Stimulated activated CD4-positive, alpha-beta T cell treated with anti-CD3 and anti-CD28 coated beads, TNF-alpha, amount 100 ng/mL, for 4 hours (primary cell): ENCODE measurements at places on chromosomes 13 and 19.

GRCh38 chr13:81048026-81048461 lies 707.1 kb upstream of the SPRY2 start:
- DNase-seq: no peak

GRCh38 chr13:77699059-77699680 lies 1.7 kb downstream of the SLAIN1 start:
- DNase-seq: no peak

DNA sequence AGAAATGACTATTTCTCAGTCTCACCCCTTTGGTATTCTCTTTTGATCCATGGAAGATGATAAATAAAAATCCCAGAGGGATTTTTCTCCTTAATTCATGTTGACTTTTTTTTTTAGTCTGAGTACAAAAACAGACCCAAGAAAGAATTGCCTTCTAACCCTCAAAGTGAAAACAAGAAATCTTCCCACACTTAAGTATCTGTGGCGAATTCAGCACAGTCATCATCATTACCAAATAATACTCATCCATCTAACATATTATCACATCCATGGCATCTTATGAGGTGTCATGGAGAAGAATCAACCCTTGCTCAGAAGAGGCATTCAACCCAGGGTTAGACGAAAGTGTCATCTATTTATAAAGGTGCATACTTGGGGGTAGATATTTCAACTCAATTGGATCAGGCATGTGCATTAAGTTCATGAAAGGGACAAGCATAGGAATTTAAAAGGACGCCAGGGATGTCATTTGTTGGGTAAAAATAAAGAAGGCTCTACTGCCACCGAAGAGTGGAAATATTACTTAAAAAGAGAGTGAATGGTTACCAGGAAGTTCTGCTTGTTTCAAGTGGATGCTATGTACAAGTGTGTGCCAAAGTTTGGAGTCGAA lies 101.9 kb downstream of the FLT1 start:
- no peak for DNase-seq

DNA sequence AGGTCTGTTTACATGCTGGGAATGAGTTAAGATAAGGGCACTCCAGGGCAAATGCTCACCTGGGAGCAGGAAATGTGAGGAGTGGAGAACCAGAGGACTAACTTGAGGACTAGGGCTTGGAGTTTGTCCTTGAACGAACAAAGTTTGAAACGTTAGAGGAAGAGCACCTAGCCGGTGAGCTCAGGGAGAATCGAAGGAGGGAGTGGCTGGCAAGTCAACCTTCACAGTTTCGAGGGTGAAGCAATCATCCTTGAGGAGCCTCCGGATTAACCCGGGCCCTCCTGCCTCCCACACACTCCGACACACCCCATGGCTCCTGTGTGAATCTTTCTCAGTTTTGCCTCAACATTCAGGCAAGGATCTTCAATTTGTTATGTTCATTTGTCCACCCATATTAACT lies 58.6 kb downstream of the LMO7 start:
- DNase-seq: no peak

DNA sequence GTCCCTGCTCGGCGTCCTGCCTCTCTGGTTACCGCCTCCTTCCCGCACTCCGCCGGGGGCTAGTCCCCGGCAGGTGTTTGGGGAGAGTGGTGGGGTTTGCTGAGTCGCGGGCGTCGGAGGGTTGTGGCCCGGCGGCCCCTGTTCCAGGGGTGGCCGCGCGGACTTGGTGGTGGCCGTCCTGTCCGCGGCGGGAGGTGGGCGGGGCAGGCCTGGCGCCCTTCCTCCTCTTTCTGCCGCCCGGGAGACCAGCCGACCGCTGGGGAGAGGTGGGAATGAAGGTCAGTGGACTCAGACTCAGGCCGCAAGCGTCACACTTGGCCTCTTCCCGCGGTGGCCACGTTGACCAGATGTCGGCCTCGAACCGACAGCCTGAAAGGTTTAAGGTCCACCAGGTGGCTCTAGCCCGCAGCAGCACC lies 61.8 kb downstream of the ZNF723 start:
- DNase-seq: no peak

DNA sequence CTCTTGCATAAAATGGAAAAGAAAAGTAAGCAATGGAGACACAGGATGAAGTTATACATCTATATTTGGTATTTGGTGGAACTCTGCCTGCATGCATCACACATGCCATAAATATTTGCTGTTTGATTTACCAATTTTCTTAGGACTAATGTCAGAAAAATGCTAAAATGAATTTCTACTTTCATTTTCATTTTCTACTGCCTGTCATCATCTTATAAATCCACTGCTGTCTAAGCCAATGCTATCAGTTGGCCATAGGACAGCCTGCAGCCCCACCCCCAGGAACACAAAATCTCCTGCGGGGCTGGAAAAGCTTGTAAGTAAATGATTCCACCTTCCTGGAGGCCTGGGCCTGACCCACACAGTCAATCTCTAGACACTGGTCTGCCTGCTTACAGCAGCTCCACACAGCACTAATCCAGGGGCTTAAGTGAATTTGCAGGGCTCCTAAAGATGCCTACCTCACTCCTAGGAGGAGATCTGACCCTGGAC lies 122.0 kb downstream of the ENOX1 start:
- no peak for DNase-seq

GRCh38 chr19:56885173-56885985 lies 44.9 kb upstream of the PEG3 start:
- no peak for DNase-seq

DNA sequence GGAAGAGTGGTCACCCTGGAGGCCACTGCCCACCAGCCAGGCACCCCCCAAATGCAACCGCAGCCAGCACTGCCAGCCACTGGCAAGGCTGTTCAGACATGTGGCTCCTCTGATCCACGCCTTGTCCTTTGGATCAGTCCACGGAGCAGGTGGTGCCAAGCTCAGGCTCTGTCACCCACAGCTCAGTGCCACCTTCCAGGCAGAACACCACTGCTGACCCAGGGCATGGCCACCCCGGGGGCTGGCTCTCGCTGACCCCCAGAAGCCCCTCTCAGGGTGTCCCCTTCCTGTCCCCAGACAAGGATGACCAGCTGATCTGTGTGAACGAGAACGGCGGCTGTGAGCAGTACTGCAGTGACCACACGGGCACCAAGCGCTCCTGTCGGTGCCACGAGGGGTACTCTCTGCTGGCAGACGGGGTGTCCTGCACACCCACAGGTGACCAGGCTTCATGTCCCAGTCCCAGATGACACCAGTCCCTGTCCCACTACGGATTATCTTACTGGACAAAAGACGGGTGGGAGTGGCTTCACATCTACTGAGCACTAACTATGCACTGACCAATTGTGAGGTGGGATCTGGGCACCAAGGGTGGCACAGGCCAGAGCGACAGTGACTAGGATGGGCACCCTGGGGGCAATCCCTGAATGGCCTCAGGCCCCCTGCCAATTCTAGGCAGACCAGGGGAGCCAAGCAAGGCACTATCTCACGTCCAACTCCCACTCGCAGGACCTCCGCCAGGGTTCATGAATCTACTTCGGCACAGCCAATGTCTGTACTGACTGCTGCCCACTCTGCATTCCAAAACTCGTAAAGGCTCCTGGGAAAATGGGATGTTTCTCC lies 7.0 kb upstream of the F10 start:
- no peak for DNase-seq

DNA sequence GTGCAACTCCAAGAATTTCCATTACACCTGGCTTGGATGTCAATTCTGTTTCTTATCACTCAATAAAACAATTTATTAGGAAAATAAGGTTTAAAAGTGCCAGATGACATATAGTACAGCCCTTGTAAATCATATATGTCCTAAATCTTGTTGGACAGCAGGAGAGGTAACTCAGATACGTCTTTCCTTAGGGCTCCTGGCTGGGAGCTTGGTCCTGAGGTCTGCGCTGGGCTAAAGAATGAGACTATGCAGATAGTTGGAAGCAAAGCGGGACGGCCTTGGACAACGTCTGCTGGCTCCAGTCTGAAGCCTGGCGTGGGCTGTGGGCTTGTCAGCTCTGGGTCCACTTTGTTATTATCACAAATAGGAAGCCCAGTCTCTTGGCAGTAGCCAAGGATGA lies 377.0 kb downstream of the DLEU7 start:
- no peak for DNase-seq

DNA sequence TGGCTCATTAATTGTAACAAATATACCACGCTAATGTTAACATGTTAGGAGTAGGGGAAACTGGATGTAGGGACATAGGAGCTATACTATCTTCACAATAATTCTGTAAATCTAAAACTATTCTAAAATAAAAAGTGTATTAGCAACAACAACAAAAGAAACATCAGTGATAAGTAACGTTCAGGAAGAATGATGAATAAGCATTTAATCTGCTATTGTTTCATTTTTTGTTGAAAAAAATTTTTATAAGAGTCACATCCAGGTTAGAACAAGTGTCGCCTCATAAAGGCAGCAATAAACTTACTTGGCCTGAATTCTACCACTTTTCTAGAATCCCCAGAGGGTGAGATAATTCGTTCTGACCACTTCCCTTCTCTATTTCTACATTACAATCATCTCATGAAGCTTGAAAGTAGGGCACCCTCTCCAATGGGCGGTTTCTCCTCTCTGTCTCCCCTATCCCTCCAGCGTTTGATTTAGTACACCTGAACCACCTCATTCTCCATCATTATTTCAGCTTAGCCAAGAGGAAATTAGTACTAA lies 253.1 kb upstream of the IPO5 start:
- no peak for DNase-seq

DNA sequence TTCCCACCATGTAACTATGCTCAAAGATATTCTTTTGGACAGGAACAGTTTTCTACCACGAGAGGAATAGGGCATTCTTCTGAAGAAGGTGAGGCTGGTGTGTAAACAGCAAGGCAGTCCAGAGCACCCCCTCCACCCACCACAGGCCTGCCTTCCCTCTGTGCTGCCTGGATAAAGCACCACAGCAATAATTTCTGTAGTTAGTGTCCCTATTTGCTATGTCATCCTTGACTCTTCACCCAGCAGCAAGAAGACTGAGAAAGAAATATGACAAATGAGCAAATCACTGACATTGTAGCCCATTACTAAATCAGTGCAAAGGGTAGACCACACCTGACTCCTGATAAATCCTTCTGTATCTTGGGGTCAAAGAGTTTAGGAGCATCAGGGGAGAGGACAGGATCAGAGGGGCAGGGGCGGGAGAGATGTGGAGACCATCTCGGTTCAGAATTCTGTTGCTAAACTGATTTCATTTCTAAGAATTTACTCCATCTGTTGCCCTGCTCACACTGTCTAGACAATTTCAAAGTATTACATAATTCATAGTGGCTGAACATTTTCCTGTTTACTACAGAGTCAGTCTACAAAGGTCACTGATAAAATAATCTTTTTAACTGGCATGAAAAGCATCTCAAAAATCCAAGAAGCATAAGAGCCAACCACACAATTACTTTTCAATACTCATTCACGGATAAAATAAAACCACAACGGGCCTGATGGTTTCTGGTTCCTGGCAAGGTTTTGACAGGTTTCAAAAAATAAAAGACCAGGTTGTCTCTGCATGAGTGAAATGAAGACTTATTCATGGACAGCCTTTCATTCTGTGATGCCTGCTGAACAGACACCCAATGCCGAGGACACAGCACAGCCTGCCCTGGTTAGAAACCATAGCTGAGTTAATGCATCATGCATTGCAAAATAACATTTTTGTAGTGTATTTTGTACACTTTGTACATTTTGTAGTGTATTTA lies 88.4 kb upstream of the IRS2 start:
- DNase-seq: no peak

GRCh38 chr19:29573486-29573885 lies 32.6 kb upstream of the POP4 start:
- DNase-seq: no peak

GRCh38 chr13:112616586-112617362 lies 28.8 kb upstream of the TUBGCP3 start:
- no peak for DNase-seq

DNA sequence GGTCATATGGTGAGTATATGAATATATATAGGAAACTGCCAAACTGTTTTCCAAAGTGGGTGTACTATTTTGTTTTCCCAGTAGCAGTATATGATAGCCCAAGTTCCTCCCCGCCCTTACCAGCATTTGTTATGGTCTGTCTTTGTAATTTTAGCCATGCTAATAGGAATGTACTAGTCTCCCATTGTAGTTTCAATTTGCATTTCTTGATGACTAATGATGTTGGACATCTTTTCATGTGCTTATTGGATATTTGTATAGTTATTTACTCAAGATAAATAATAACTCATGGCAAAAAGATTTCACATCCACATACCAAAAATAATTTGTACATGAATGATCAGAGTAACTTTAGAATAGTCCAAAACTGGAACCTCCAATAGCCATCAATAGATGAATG lies 75.3 kb upstream of the SERP2 start:
- DNase-seq: no peak

DNA sequence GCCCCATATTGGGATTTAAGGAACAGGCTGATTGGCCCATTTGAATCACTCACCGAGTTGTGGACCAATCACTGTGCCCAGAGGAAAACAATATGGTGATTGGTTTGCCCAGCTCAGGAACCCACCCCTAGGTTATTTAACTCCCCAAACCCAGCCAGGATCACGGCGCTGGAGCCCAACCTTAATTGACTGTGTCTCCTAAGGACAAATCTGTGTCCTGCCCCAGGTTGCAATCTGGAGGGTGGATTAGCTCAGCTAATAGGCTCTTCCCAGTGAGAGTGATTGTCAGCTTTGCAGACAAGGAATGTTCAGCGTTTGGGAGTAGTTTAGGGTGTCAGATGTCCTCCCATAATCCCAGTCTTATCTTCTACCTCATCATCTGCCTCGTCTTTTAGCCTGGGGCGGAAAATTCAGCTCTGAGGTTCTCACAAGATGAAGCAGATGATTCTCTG lies 3.5 kb upstream of the ZNF358 start:
- DNase-seq: no peak

DNA sequence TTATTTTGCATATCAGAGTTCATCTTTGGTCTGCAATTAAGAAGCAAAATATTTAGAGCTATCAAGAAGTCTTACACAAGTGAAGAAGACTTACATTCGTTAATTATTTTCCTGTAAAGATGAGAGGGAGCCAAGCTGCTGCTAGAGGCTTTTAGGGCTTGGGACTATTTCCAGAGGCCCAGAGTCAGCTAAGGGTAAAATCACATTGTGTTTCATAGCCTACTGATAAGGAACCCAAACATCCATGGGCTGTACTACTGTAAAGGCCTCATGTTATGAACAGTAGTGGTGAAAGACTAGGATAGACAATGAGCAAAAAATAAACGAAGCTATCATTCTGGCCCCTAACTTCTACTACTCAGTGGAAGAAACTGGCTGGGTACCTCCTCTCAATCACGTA lies 10.9 kb upstream of the TEX30 start:
- DNase-seq: no peak

DNA sequence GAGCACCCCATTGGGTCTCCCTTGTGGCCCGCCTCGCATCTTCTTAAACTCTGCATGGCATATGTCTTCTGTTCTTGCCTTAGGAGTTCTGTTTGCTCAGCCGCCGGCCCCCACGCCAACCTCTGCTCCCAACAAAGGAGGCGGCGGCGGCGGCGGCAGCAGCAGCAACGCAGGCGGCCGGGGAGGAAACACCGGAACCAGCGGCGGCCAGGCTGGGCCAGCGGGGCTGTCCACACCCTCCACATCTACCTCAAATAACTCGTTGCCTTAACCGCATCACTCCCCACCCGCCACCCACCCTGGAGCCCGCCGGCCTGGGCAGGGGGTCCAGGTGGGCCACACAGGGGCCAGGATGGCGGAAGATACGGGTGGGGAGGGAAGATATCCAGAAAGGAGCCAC lies 12.3 kb upstream of the WDR18 start:
- DNase-seq: no peak

GRCh38 chr19:4730740-4731171 lies 7.1 kb upstream of the DPP9 start:
- peak; percentile 49 for DNase-seq

GRCh38 chr19:13149628-13150186 lies 468 bp downstream of the STX10 start:
- DNase-seq: no peak
